ENCODE measurements at places on chromosomes 5 and 9. TPM values are rescaled to one million over a fixed set of nuclear protein-coding genes. Genes with fewer than 3 reads are reported as not detected.
A peak's percentile ranks its signal among the peaks of the same experiment; 100 is the strongest.

Gene WNT8A
- not detected for total RNA-seq

Gene FOXD4L4
- total RNA-seq = 0.13 TPM

Gene SAPCD2
- 26.8 TPM for total RNA-seq

Gene DOK3
- 2.4 TPM for total RNA-seq

Gene GEMIN5
- 11.3 TPM for total RNA-seq

Gene RNF145
- total RNA-seq = 126 TPM

Gene ZCCHC9
- 41.3 TPM for total RNA-seq

Gene LHX6
- total RNA-seq = not detected

Gene IFNK
- total RNA-seq = not detected

Gene ADAMTS16
- not detected for total RNA-seq

Gene ANKRD55
- total RNA-seq = 3.5 TPM

Gene ECSCR
- total RNA-seq = 1.1 TPM

Gene PCDHB15
- total RNA-seq = not detected

Gene SOX30
- total RNA-seq = 0.18 TPM

- no peak overlapping the region for H3K4me3 ChIP-seq
- H3K27ac ChIP-seq = no peak overlapping the region
- H3K36me3 ChIP-seq = no peaks in the 10 kb centered on the region
- H3K27me3 ChIP-seq = no peaks in the 10 kb centered on the region
- no peak for DNase-seq
These were observed 576.7 kb downstream of the LRRC70 start for GRCh38 chr5:63155310-63155631.

GRCh38 chr5:105392710-105393149 is 1830.1 kb upstream of the NUDT12 start:
- no peaks in the 10 kb centered on the region for H3K36me3 ChIP-seq
- no peak overlapping the region for H3K27ac ChIP-seq
- no peaks in the 10 kb centered on the region for H3K27me3 ChIP-seq
- no peak overlapping the region for H3K4me3 ChIP-seq
- H3K4me1 ChIP-seq = no peaks in the 10 kb centered on the region

DNA sequence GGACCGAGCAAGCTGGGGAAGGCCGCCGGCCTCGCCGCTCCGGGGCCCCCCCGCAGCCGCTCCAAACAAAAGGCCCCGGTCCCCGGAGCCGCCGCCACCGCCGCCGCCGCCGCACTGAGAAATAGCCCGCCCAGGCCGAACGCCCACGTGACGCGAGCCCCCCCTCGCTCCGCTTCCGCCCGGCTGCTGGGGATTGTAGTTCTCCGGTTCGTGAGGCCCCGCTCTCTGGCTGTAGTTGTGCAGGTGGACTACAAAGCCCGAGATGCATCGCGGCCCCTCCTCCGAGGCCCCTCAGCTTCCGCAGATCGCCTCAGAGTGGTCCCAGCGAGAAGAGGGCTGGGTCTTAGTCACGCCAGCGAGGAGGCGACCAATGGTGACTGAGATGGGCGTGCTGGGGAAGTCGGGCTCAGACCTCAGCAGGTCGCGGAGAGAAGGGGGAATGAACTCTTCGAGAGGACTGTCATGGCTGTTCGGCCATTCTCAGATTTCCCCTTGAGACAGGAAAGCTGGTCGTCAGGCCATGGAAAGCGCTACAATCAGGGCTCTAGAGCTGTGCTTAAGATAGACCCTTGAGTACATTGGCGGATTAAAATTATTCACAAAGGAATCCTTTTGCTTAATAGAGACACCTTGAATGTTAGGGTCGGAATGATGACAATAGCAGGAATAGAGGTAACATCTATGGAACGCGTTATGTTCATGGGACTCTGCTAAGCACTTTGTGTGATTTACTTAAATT is 489 bp upstream of the PANK3 start:
- peak overlapping the region; percentile 95 for H3K27ac ChIP-seq
- peak overlapping the region; percentile 84 for H3K4me3 ChIP-seq
- peaks cover 30% of the 10 kb centered on the region for H3K4me1 ChIP-seq
- H3K27me3 ChIP-seq = no peaks in the 10 kb centered on the region

- H3K27me3 ChIP-seq = peaks cover 2% of the 10 kb centered on the region
- no peaks in the 10 kb centered on the region for H3K36me3 ChIP-seq
- no peaks in the 10 kb centered on the region for H3K4me1 ChIP-seq
These were observed 186.0 kb downstream of the GOLPH3 start for GRCh38 chr5:31987985-31988710.

- H3K27me3 ChIP-seq = peaks cover 5% of the 10 kb centered on the region
- no peak overlapping the region for H3K4me3 ChIP-seq
- no peak for DNase-seq
These were observed 117.5 kb upstream of the MTAP start for GRCh38 chr9:21684831-21685362.

- H3K4me3 ChIP-seq = no peak overlapping the region
- peak overlapping the region; percentile 37 for H3K27ac ChIP-seq
- H3K4me1 ChIP-seq = peaks cover 81% of the 10 kb centered on the region
- H3K27me3 ChIP-seq = no peaks in the 10 kb centered on the region
- H3K36me3 ChIP-seq = peaks cover 68% of the 10 kb centered on the region
These were observed 3.6 kb downstream of the IQGAP2 start for GRCh38 chr5:76406673-76407072.

DNA sequence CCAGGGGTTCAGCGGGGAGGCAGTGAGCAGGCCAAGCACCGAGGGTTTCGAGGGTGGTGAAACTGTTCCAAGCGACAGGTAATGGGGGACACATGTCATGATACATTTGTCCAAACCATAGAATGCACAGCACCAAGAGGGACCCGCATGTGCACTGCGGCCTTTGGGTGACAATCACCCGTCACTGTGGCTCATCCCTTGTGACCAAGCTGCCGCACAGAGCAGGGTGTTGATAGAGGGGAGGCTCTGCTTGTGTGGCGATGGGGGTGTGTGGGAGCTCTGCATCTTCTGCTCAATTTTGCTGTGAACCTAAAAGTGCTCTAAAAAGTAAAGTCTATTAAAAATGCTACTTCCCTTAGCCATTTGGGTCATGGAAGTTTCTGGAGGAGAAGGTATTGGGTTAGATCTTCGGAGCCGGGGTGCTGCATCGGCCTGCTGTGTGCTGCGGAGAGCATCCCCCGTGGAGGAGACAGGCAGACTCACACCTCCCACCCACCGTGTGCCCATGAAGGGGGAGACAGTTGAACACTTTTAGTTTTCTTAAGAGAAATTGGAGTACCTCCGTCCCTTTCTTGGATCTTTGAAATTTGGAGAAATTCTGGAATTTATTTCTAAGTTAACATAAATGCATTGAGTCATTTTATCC is 280.4 kb upstream of the IRX2 start:
- no peaks in the 10 kb centered on the region for H3K27me3 ChIP-seq
- H3K27ac ChIP-seq = no peak overlapping the region
- no peak for DNase-seq
- H3K36me3 ChIP-seq = no peaks in the 10 kb centered on the region
- H3K4me3 ChIP-seq = no peak overlapping the region

GRCh38 chr5:57777174-57777581 is 294.6 kb upstream of the ACTBL2 start:
- no peaks in the 10 kb centered on the region for H3K4me1 ChIP-seq
- no peak overlapping the region for H3K4me3 ChIP-seq
- no peak for DNase-seq
- no peaks in the 10 kb centered on the region for H3K27me3 ChIP-seq
- H3K36me3 ChIP-seq = no peaks in the 10 kb centered on the region
- no peak overlapping the region for H3K27ac ChIP-seq

GRCh38 chr5:62593331-62593730 is 14.7 kb downstream of the LRRC70 start:
- H3K27me3 ChIP-seq = no peaks in the 10 kb centered on the region
- H3K4me3 ChIP-seq = no peak overlapping the region
- H3K4me1 ChIP-seq = no peaks in the 10 kb centered on the region
- no peak for DNase-seq
- no peak overlapping the region for H3K27ac ChIP-seq

DNA sequence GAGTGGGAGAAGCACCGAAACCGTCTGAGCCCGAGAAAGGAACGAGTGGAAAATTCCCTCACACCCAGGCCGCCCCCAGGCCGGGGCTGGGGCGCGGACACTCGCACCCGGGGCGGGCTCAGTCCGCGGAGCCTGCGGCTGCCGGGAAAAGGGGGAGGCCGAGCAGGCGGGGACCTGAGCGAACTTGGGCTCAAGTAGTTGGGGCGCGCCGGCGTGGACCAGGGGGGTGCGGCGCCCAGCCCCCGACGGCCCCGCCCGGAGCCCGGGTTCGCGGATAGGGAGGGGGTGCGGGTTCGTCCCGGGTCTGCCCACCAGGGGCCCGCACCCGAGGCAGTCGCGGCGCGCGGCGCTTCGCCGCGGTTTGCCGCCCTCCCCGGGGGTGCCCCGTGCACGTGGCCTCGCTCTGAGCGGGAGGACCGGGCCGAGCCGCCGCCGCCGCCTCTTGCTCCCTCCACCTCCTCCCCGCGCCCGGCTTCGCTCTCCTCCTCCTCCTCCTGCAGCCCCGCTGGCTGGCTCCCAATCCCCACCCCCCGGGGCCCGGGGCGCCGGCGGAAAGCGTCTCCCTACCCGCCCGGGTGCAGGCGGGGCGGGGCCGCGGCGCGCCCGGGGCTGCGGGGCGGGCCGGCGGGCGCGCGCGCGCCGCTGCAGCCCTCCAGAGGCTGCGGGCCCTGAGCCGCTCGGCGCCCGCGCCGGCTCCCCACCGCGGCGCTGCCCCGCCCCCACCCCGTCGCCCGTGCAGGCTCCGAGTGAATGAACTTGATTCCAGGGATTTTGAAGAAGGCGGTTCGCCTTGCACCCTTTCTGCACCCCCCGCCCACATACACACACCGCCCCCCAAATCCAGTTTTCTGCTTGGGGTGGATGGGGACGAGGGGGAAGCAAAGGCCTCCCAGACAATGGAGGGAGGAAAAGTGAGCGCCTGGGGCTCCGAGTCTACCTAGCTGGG is 1.3 kb upstream of the NFIB start:
- peaks cover 26% of the 10 kb centered on the region for H3K4me1 ChIP-seq
- DNase-seq = peak; percentile 22
- peak overlapping the region; percentile 63 for H3K4me3 ChIP-seq
- H3K27ac ChIP-seq = no peak overlapping the region
- H3K27me3 ChIP-seq = peaks cover 67% of the 10 kb centered on the region

DNA sequence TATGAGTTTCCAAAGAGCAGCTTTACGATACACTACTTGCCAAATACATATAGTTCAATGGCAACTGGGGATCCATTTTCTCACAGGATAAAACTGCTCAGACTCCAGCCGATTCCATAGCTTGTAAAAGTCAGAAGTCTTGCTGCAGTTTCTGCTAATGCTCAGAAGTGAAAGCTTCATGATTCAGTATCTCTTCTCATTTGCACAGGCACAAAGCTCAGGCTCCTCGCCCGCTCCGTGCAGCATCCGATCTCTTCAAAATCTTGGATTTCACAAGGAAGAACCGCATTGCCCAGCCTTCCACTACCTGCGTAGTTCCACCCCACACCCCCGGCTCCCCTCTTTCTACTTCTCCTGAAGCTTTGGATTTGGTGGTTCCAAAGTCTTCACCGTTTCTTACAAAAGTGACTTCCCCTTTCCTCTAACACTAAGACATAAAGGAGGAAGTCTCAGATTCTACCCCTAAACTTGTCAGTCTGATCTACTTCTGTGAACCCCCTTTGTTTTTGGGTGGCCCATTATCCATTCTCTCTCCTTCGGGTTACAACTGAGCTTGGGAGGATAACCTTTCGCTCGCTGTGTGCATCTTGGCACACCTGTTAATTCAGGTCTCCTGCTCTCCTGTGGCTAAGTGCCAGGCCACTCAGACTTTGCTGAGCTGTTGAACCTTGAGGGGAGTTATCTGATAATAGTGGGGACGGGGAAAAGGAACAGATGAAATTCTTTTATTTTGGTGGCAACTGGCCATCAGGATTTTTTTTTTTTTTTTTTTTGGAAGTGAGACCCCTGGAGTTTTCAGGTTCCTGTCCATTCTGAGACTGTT is 194.1 kb downstream of the GNA14 start:
- H3K36me3 ChIP-seq = no peaks in the 10 kb centered on the region
- H3K4me3 ChIP-seq = peak overlapping the region; percentile 48
- H3K27me3 ChIP-seq = peaks cover 2% of the 10 kb centered on the region
- no peak for DNase-seq
- no peak overlapping the region for H3K27ac ChIP-seq

- H3K27me3 ChIP-seq = no peaks in the 10 kb centered on the region
- no peaks in the 10 kb centered on the region for H3K4me1 ChIP-seq
- no peak for DNase-seq
These were observed 213.4 kb downstream of the ATPSCKMT start for GRCh38 chr5:10036136-10036815.

DNA sequence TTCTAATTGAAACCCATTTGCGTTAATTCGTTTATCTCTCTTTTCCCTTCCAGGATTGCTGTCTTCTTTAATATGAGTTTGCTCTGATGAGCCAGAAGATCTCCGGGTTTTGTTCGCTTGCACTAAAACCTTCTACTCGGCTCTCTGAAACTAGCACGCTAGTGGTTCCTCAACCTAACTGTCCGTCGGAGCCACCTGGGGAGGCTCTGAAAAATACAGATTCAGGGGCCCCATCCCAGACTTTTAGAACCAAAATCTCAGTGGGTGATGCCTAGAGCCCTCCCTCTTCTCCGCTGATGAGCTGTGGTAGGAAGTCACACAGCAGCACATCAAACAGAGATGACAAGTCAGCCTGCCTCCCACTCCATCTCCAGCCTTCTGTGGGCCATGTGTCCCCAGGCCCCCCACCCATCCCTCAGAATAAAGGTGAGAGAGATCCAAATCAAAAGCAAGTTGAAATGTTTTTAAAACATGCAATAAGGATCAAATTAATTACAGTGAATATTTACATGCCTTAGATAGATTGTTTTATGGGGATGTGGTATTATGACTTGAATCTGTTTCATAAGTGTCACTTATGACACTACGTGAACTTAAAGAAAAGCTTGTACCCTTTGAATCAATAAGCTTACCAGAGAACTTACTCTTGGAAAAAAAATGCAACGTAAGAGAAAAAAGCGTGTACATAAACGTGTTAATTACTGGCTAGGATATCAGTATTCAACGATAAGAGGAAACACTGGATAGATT is 16.4 kb downstream of the FCN2 start:
- peaks cover 1% of the 10 kb centered on the region for H3K27me3 ChIP-seq
- H3K4me3 ChIP-seq = no peak overlapping the region
- H3K27ac ChIP-seq = no peak overlapping the region
- no peak for DNase-seq
- no peaks in the 10 kb centered on the region for H3K4me1 ChIP-seq

DNA sequence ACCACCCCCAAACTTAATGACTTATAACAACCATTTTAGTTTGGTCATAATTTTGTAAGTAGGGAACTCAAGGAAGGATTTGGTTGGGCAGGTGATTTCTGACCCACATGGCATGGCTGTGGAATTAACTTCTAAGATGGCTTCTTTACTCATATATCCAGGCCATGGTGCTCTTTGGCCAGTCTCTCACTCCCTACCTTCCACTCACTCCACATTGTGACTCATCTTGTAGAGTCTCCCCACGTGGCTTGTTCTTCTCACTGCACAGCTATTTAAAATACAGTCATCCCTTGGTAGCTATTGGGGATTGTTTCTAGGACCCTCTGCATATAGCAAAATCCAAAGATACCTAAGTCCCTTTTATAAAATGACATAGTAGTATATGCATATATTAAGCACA is 76.6 kb upstream of the MAST4 start:
- no peaks in the 10 kb centered on the region for H3K36me3 ChIP-seq
- no peak overlapping the region for H3K27ac ChIP-seq
- H3K27me3 ChIP-seq = peaks cover 2% of the 10 kb centered on the region
- H3K4me3 ChIP-seq = no peak overlapping the region

- DNase-seq = no peak
- H3K4me3 ChIP-seq = no peak overlapping the region
- peaks cover 71% of the 10 kb centered on the region for H3K4me1 ChIP-seq
- H3K27me3 ChIP-seq = peaks cover 2% of the 10 kb centered on the region
These were observed 180.0 kb upstream of the DMAC1 start for GRCh38 chr9:7979611-7980010.
